ENCODE measurements at places on chromosomes 6 and 20.

GRCh38 chr6:31730631-31731086 lies 1.6 kb upstream of the DDAH2 start:
- DNase-seq = no peak

DNA sequence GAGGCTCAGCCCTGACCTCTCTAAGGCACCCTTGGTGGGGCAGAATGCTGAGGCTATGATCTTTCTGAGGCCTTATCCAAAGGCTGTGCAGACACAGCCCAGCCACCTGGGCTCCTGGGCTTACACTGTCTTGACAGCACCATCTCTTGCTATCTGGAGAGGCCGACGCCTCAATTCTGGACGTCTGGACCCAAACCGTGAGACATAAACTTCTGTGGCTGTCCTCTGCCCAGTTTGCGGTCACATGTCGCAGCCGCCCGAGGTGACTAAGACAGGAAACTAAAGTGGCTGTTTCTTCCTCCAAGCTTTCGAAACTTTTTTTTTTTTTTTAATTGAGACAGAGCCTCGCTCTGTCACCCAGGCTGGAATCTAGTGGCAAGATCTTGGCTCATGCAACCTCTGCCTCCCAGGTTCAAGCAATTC lies 49.3 kb downstream of the PRR18 start:
- no peak for DNase-seq

GRCh38 chr20:1369970-1370369 lies 22.9 kb downstream of the FKBP1A start:
- DNase-seq = peak; percentile 45

DNA sequence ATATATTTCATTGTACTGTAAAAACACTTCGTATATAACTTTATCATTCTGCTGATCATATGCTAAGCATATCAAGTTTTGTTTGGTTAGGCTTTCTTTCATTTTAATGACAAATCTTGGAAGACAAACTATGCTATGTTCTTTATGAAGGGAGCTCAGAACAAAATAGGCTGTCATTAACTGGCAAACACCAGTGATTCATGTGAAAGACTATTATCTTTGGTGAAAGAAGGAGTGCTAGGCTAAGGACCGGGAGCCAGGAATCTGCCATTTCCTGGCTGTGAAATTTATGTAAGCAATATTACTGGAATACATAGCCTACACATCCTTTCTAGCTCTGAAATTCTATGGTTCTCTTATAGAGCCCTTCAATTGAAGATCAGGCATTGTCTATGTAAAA lies 136.2 kb upstream of the CCN2 start:
- no peak for DNase-seq

- no peak for DNase-seq
Observed at GRCh38 chr6:106475284-106475683, 114.8 kb downstream of the CRYBG1 start.

- DNase-seq = no peak
Observed at GRCh38 chr6:169034516-169035167, 219.0 kb downstream of the THBS2 start.

- DNase-seq = no peak
Observed at GRCh38 chr6:80179695-80180094, 73.2 kb downstream of the BCKDHB start.

GRCh38 chr6:159429433-159429832 lies 260.2 kb downstream of the FNDC1 start:
- no peak for DNase-seq

GRCh38 chr6:73028124-73028766 lies 197.1 kb downstream of the KHDC1L start:
- DNase-seq = no peak

DNA sequence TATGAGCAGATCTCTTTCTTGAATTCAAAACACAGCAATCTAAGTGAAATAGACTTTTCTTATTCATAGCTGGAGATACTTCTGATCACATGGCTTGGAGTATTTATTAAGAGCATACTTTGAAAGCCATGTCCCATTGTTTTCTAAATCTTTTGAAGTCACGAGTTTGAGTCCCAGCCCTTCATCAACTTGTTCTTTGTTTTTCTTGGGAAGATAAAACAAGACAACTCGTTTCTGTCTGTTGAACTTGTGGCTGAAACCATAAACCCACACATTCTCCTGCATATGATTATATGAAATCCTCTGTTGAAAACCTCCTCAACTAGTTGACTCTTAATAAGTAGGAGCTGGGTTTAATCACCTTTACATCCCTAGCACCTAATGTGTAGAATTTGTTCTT lies 3.3 kb downstream of the RNF144B start:
- no peak for DNase-seq

DNA sequence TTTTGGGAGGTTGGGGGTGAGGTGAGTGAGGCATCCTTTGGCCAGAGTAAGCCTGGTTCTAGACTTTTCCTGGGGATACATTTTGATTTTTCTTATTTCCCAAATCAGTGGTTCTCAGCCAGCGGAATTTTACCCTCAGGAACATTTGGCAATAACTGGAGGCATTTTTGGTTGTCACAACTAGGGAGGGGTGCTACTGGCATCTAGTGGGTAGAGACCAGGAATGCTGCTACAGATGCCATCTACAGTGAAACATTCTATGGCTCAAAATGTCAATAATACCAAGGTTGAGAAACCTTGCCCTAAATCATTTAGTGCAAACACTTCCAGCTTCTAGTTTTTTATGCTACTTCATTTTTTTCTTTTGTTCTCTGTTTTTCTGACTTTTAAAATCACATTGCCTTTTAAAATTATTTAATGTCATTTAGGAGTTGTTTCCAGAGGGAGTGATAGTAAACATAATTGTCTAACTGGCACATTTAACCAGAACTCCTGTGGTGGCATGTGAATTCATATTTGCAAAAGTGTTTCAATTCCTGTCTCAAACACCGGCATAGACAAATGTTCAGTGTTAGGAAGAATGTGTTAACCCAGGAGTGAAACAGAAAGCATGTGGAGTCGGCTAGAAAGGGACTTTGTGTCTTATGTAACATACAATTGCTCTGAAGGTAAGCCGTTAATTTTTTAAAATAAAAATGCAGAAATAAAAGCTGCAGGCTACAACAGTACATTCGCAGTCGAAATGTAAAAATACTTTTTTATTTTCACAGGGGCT lies 59.0 kb downstream of the QRSL1 start:
- no peak for DNase-seq

GRCh38 chr6:166687879-166688205 lies 60.8 kb upstream of the RPS6KA2 start:
- no peak for DNase-seq

GRCh38 chr6:26299286-26300042 lies 65.5 kb upstream of the BTN3A2 start:
- DNase-seq = no peak

DNA sequence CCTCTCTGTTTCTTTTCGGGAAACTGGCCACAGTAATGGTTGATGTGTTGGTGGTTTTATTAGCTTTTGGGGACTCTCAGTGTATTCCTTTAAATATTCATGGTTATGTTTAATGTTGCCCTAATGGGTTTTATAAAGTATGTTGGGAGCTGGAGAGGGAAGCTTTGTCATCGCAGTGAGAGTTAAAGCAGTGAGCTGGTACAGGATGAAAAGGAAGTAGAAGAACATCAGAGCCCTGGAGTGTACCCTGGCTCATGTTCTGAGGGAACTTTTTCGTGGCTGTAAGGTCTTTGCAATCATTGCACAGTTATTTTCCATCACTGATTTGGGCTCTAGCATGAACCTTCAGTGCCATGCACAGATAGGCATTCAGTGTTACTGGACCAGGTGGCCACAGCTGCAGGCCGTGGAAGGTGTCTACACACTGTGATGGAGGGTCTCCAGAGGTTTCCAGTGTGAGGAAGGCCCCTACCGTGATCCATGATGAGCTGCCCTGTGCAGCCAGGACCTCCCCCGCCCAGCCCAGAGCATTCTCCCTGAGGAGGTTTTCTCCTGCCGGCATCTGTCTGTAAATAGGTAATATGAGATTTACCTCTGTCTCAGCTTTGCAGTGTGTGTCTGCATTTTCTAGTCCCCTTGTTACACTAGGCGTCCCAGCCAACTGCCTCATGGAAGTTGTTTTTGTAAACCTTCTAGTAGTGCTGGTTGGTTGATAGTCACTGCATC lies 22.4 kb upstream of the TMEM217 start:
- DNase-seq = no peak

DNA sequence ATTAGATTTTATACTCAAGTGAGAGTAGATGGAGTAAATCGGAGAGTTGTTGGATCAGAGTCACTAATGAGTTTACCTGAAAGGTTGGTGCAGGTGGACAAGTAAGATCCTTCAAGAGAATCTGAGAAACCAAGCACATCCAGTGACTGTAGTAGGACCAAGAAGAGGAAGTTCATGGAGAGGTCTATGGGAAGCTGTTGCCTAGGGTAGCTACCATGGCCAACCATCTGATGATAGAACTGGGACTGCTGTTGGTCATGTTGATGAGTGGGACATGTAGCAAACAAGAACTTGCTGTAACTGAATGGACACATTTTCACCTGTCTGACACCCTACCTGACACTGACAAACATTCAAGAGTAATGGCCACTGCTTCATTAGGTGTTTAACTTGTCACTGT lies 11.3 kb upstream of the ADGB start:
- no peak for DNase-seq

DNA sequence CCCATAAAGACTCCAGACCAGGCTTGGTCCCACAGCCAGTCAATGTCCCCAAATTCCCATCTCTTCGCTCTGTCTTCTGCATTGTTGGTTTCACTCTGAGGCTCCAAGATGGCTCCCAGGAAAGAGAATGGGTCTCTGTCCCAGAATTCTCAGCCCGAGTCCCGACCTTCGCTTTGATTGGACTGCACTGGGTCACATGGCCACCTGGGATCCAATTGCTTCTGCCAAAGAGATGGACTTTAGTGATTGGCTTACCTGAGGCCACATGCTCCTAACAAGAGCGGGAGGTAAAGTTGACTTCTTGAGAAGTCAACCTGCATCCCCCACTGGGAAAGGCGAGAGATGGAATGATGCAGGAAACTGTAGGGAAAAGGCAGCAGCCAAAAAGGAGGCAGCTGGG lies 104.7 kb upstream of the PMEPA1 start:
- DNase-seq = no peak

- DNase-seq = no peak
Observed at GRCh38 chr6:18962361-18962905, 575.3 kb downstream of the RNF144B start.

DNA sequence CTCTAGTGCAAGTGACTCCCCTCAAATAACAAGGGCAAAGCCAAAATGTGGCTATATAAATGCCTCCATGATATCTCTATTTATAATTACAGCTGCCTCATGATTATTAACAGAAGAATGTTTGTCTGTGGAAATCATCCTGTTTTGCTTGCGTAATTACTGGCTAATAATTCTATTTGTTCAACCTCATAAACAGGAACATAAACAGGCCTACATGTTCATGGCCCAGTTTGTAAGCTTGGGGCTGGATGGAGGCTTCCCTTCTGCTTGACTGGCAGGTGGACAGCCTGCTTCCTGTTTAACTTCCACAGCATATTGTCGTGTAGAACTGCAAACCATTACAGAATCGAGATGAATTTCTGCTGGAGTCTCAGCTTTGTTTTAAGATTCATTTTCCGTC lies 766.0 kb upstream of the MAP3K7 start:
- DNase-seq = no peak

DNA sequence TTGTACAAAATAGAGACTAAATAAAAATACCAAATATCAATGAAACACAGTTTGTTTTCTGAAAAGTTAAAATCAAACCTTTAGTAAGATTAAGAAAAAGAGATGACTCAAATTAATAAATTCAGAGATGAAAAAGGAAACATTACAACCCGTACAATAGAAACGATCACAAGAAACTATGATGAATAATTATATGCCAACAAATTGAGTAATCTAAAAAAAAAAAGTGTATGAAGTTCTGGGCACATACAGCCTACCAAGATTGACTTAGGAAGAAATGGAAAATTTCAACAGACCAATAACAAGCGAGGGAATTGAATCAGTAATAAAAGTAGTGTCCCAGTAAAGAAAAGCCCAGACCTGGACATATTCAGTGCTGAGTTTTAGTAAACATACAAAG lies 94.8 kb downstream of the STXBP5 start:
- no peak for DNase-seq

- no peak for DNase-seq
Observed at GRCh38 chr6:53070806-53071205, 5.6 kb downstream of the FBXO9 start.

- no peak for DNase-seq
Observed at GRCh38 chr20:33009214-33010132, 2.0 kb downstream of the BPIFB2 start.

DNA sequence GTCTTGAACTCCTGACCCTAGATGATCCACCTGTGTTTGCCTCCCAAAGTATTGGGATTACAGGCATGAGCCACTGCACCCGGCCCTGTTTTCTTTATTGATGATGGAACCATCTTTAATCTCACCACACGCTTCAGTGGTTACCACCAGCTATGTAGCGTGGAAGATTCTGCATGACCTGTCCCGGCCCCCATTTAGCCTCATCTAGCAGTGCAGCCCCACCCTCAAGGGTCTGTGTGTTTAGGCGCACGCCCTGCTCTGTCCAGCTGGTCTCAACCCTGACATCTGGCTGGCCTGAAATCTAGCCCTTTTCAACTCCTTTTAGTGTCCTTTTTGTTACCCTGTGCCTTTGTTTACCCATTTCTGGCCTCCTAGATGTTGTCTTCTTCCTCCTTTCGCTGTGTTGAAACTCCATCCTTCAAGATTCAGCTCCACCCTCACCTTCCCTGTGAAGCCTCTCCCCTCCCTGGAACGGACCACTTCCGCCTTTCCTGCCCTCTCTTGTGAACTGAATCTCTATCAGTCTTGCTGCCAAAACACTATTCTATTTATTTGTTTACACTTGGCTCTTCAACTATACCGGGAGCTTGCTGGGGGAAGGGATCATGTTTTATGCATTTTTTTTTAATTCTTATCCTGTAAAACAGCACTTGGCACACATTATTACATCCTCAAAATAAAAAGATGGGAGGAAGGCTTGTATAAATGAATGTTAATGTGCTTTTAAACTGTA lies 101.0 kb upstream of the MTHFD1L start:
- no peak for DNase-seq

DNA sequence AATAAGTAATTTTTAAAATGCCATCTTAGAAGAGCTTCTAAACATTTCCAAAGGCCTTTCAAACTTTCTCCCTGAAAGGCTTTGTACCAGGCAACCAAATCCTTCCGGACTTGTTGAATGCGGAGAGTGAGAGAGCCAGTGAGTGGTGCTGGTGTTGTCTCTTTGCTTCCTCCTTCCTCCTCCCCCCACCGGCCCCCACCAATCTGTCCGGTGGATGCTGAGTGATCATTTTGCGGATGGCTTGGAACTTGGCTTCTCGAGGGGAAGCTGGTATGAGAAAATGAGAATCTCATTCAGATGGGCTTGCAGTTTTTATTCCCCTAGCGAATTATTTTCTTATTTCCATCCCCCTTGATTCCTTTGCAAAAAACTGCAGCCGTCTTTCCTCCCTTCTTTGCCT lies 97.3 kb downstream of the ANKRD60 start:
- no peak for DNase-seq

- no peak for DNase-seq
Observed at GRCh38 chr6:101482606-101483005, 89.1 kb downstream of the GRIK2 start.

DNA sequence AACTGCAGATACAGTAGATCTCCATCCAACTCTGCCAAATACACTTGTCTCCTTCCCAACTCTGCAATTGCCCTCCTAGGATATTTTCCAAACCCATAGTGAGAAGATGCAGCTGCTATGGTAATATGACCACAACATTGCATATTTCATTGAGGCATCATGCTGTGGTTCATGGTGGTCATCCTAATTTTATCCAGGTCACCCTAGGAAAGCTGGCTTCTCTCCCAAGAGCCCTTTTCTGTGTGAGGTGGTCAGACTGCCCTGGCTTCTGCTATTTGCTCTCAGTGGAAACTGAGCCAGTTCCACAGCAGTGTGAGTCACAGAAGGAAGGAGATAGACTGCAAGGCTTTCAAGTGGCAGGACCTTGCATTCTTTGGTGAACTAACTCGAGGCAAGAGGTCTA lies 5.5 kb downstream of the OGFRL1 start:
- no peak for DNase-seq

Measured in NCI-H1694 (cell line).